Activated T-cell treated with anti-CD3 and anti-CD28 coated beads, Interleukin-2, amount 50 U/mL, for 72 hours (primary cell): ENCODE measurements at places on chromosomes 12 and 14. TPM values are rescaled to one million over a fixed set of nuclear protein-coding genes. Genes with fewer than 3 reads are reported as not detected.

- DNase-seq, result no peak
These were observed 859.1 kb upstream of the FLRT2 start for GRCh38 chr14:84670796-84671195.

MYF5 gene
- not detected for total RNA-seq

NYNRIN gene
- 0.09 TPM for total RNA-seq

DNA sequence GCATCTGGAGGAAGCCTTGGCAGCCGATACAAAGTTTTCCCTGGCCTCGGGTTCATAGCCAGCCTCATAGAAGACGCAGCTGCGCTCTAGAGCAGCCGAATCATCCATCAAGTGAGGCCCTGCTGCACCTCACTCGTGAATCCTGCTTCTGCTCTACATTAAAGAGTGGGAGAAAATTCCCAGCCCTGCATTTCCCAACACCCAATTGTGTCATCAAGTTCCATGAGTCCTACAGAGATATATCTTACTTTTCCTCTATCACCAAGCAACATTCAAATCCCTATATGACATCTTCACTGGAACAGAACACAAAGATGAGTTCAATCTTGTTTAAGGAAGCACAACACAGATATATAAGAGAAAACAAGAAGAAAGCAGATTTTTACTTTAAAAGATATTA is 139.3 kb downstream of the TTC7B start:
- DNase-seq, result no peak

DNA sequence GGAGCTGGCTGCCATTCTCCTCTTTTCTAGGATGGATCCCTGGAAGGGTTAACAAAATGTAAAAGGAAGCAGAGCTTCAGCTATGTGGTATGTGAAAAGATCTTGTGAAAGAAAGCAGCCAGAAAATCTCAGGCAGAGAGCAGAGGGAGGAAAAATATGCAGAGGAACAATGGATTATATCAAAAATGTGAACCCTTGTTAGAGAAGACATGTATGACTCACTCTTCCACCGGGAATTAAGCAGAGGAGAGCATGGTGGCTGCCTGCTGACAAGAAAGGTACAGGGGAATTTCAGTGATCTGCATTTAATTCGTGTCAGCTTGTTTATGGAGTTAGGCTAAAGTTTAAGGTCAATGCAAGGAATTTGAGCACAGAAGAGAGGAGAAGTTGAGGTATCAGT is 46.3 kb downstream of the KCNA1 start:
- no peak for DNase-seq

STAC3 gene
- 4.2 TPM for total RNA-seq

KLRD1 gene
- total RNA-seq, result 6.6 TPM

TOMM20L gene
- not detected for total RNA-seq

DNA sequence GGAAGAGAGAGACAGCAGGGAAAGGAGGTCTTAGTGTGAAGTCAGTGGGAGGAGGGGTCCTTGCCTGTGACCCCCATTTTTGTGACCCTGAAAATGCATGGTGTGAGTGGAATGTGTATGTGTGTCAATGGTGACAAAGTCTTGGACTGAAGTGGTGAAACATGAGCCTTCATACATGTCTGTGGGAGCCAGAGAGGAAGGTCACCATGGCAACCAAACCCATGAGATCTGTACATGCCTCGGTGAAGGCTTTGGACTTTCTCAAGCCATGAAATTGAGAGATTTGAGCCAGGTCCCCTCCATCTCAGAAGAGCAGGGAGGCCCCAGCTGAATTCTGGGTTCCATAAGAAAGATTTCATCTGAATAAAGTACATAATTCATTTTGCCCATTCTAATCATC is 108.7 kb downstream of the TTC8 start:
- no peak for DNase-seq

DNA sequence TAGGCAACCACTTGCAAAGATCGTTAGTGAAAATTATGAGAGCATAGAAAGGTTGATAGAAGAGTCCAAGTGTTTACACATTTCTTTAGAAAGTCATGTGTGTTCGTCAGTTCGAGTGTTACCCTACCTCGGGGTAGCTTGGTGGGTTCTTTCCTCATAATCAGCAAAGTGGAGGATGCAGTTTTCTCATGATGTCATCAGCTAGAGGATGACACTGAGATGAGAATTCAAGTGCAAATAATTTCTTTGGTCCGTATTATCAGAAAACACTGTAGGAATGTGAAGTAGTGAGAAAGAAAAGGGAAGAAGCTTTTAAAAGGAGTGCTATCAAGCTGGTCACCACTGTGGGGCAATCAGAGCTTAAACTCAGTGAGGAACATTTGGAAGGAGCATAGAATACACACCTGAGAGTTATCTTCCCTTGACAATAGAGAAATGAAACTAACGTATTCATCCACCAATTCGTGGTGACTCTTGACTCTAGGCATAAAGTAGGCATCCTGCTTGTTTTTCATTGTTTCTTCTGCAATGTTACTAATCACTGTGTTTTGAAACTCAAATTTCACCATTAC is 1340.9 kb upstream of the TMEM132C start:
- DNase-seq, result no peak

DNA sequence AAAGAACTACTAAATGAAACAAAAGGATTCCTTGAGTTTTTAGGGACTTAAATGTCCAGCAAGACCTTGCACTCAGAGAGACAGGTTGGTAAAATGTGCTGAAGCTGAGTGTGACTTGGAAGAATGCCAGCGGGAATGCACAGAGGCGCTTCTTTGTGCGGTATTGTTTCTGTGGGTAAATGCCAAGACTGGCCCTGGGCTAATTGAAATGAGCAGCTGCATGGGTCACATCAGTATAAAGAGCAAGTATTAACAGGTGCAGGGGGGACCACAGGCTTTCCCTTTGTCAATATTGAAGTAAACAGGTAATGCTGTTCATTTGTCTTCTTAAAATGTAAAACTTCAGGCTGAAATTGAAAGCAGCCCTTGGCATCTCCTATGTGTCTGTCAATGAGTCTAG is 74.3 kb downstream of the LMO3 start:
- DNase-seq, result no peak
